Kidney glomerular epithelial cell (primary cell): ENCODE measurements at places on chromosomes 5 and 9.
A peak's percentile ranks its signal among the peaks of the same experiment; 100 is the strongest.

GRCh38 chr9:112326194-112326593 is 7.2 kb downstream of the PTBP3 start:
- DNase-seq: no peak

DNA sequence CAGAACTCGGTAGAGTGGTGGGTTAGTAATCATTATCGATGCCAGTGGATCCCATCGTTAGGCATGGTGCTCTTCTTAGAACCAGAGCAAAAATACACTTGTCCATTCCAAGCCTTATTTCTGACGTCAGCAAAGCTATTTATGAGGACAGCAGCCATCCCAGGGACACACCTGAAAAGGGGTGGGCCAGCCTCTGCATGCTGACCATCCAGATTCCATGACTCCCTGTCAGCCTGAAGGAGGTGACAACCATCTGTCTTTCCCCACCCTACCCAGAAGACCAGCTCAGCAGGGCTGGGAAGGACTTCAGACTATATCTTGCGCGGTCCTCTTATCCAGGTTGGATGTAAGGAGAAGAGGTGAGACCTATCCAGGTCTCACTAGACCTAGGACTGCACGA is 5.7 kb upstream of the NIPAL4 start:
- no peak for DNase-seq

DNA sequence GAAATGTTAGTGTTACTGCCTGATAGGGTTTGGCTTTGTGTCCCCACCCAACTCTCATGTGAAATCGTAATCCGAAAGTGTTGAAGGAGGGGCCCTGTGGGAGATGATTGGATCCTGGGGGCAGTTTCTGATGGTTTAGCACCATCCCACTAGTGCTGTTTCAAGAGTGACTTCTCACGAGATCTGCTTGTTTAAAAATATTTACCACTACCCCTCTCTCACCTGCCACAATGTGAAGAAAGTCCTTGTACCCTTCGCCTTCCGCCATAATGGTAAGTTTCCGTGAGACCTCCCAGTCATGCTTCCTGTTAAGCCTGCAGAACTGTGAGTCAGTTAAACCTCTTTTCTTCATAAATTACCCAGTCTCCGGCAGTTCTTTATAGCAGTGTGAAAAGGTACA is 2.6 kb upstream of the RFX3 start:
- no peak for DNase-seq

- peak; percentile 88 for DNase-seq
Observed at GRCh38 chr5:96049398-96050272, 88.0 kb upstream of the ELL2 start.

- DNase-seq: no peak
Observed at GRCh38 chr5:111138096-111138495, 45.9 kb downstream of the WDR36 start.

- DNase-seq: no peak
Observed at GRCh38 chr5:74199005-74199404, 441.5 kb downstream of the ENC1 start.

DNA sequence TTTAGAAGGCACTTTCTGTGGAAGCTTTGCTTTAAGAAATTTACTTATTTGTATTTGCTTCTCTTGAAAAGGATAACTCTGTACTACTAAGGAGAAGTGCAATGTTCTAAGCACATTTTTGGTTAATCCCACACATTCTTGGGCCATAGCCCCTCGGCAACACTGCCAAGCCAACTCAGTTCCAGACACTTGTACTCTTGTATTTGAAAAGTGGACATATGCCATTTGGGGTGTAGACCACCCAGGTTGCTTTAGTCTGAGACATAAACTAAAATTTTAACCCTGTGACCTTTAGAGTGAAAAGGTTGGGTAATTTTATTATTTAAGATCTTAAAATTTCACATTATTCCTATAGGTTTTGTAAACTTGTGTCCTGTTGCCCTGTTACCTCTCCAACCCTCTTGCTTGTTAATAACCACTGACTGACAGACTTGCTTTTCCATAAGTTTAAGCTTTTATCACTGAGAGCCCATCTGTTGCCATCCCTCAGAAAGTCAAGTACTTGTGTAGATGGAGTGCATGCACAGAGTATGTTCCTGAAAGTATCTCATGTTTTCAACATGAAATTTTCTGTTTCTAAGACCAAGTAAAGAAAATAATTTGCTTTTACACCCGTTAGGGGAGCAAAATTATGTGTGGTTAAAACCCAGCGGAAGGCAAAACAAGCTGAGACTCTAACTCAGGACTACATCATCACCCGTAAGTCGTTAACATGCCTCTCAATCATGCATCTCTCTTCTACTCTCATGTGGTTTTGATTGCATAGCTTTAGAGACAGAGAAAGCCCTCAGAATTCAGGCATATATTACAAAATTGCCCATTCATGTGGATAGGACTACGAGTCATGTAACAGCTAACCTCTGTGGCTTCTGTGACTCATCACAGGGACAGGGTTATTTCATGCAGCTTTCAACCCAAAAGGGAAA is 117.3 kb downstream of the GDNF start:
- DNase-seq: peak; percentile 87

GRCh38 chr9:109476642-109477257 is 21.4 kb downstream of the PTPN3 start:
- no peak for DNase-seq

- DNase-seq: no peak
Observed at GRCh38 chr9:112168197-112168596, 6.9 kb downstream of the SUSD1 start.
